ENCODE measurements at places on chromosomes 4 and X.

DNA sequence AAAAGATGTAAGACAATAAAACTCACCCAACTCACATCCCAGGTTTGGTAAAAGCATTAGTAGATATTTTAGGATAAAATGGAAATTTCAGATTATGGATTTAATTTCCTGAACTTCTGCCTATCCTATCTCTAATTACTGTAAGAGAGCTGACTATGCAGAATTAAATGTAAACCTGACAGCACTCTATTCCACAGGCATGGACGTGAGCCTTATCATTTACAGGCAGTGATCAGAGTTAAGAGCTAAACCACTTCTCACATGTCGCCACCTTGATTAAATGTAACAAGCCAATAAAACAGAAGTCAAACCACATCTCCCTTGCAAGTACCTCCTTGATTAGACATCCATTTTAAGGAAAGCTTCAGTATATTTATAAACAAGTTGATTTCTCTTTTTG is 97.5 kb upstream of the CBR4 start:
- no peak for DNase-seq

GRCh38 chr4:97104666-97105065 is 1038.6 kb downstream of the STPG2 start:
- no peak for DNase-seq

- no peak for DNase-seq
Measured at GRCh38 chrX:27085346-27085745, 377.8 kb downstream of the PPP4R3C start.

DNA sequence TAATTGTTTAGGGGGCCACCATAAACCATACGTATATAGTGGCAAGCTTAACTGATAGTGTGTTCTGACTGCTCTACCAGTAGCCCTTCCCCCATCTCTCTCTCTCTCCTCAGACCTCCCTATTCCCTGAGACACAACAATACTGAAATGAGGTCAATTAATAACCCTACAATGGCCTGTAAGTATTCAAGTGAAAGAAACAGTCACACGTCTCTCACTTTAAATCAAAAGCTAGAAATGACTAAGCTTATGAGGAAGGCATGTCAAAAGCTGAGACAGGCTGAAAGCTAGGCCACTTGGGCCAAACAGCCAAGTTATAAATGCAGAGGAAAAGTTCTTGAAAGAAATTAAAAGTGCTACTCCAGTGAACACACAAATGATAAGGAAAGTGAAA is 78.0 kb downstream of the PRDM5 start:
- no peak for DNase-seq

DNA sequence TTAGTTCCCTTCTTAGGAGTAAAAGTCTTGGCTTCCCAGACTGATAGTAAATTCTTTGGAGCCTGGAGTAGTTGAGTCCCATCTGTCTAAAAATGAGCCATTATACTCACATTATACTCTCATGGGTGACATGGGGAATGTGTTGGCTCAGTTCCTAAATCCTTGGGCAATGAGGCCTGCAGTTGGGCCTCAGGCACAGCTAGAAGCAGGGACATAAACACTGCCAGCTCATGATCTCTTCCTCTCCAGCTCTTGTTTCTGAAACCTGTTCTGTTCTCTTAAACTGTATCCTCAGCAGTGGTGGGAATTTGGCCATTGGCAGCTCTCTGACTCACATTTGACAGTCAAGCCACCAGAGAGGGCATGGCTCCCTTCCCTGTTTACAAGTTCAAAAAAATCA is 212.5 kb downstream of the SPATA18 start:
- DNase-seq: no peak

- DNase-seq: no peak
Measured at GRCh38 chr4:26076000-26076587, 162.1 kb downstream of the SMIM20 start.

DNA sequence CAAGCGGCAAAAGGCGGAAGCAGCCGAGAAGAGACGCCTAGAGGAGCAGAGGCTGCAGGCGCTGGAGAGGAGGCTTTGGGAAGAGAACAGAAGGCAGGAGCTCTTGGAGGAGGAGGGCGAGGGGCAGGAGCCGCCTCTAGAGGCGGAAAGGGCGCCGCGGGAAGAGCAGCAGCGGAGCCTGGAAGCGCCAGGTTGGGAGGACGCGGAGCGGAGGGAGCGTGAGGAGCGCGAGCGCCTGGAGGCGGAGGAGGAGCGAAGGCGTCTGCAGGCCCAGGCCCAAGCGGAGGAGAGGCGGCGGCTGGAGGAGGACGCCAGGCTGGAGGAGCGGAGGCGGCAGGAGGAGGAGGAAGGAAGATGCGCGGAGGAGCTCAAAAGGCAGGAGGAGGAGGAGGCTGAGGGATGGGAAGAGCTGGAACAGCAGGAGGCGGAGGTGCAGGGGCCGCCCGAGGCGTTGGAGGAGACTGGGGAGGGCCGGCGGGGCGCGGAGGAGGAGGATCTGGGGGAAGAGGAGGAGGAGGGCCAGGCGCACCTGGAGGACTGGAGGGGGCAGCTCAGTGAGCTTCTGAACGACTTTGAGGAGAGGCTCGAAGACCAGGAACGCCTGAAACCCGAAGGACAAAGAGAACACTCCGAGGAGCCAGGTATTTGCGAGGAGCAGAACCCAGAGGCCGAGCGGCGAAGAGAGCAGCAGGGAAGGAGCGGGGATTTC is 72.9 kb downstream of the AASDH start:
- no peak for DNase-seq

GRCh38 chr4:47334652-47335051 is 128.8 kb downstream of the COMMD8 start:
- no peak for DNase-seq

DNA sequence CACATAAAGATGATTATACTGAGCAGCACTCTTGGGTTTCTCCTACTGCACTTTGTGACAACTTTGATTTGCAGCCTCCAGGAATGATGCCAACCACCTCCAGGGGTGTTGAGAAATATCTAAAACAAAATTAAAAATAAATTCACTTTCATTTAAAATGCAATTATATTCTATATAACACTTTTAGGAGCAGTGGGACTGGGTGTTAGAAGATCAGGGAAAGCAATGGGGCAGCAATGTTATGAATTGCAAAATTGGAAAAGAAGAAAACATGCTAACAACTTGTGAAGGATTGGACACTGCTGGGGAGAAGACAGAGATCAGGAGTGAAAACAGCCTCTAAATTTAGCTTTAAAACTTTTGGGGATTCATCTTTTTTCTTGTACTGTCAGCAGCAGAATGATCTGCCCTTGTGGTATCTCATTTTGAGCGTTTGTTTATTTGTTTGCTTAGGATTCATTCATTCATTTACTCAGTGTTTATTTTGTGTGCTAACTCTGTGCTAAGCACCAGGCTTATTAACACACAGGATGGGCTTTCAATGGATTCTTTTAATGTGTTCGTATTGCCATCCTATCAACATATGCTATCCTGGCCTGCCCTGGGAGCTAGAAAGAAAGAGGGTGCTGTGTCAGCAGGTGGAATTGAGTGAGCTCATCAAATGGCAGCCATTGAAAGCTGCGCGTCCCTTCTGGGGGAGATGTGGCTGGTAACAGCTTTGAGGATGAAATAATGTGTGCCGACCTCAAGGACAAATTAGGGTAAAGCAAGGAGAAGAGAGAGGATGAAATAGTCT is 96.5 kb downstream of the FRMPD4 start:
- DNase-seq: no peak

DNA sequence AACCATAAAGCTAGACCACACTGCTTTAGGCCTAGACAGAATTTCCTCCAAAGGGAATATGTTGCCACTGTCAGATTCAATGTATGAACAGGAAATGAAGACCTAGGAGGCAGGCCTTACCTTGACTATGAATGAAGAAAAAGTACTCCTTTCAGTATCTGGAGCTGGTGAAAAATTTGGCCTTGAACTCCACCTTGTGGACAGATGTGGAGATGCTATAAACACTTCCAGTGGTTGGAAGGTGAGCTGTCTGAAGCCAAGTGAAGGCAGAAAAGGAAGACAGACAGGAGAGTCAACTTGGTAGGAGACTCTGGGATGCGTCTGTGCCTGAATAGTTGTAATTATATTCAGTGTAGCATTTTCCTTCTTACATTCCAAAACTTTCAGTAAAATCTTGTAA is 17.2 kb downstream of the SPIN3 start:
- DNase-seq: no peak

GRCh38 chr4:86481440-86481839 is 112.7 kb upstream of the PTPN13 start:
- DNase-seq: no peak

Data from NCI-H2081 treated with DMSO at 0.1 percent for 48 hours (cell line).